Temporal lobe (tissue), 4 donors: ENCODE measurements at places on chromosomes 4 and X. TPM values are rescaled to one million over a fixed set of nuclear protein-coding genes. Genes with fewer than 3 reads are reported as not detected.

The HELT gene
- not detected for total RNA-seq

The FOXP3 gene
- total RNA-seq, result 0.25 TPM

The PTTG2 gene
- not detected for total RNA-seq

The SHROOM4 gene
- total RNA-seq, result 2.0 TPM

The CC2D2A gene
- 26.3 TPM for total RNA-seq

The EGFL6 gene
- 0.98 TPM for total RNA-seq

The CHST7 gene
- 6.4 TPM for total RNA-seq

The TMEM184C gene
- 36.6 TPM for total RNA-seq

The MAGEA9B gene
- under 0.01 TPM for total RNA-seq

The KDR gene
- 16.5 TPM for total RNA-seq

The GNRHR gene
- under 0.01 TPM for total RNA-seq

The FAAH2 gene
- total RNA-seq, result 3.7 TPM

The PLS3 gene
- 83.6 TPM for total RNA-seq

The DIPK2B gene
- 6.4 TPM for total RNA-seq

The GIMD1 gene
- not detected for total RNA-seq

The GK2 gene
- total RNA-seq, result not detected

The BTK gene
- total RNA-seq, result 0.49 TPM

The TLR2 gene
- total RNA-seq, result 1.2 TPM

The MAGEA10 gene
- total RNA-seq, result not detected

The MMRN1 gene
- total RNA-seq, result 2.7 TPM

The MSANTD1 gene
- total RNA-seq, result 3.4 TPM

The S100P gene
- 2.0 TPM for total RNA-seq

The HSFX4 gene
- total RNA-seq, result not detected

The BEX1 gene
- 99.8 TPM for total RNA-seq

The BCOR gene
- 36.1 TPM for total RNA-seq
